ENCODE measurements at places on chromosomes 3 and 15.

GRCh38 chr3:101303089-101303731 is 17.2 kb downstream of the IMPG2 start:
- peak; percentile 48 for DNase-seq

GRCh38 chr3:15339786-15340215 is 7.4 kb upstream of the SH3BP5 start:
- DNase-seq, result no peak

DNA sequence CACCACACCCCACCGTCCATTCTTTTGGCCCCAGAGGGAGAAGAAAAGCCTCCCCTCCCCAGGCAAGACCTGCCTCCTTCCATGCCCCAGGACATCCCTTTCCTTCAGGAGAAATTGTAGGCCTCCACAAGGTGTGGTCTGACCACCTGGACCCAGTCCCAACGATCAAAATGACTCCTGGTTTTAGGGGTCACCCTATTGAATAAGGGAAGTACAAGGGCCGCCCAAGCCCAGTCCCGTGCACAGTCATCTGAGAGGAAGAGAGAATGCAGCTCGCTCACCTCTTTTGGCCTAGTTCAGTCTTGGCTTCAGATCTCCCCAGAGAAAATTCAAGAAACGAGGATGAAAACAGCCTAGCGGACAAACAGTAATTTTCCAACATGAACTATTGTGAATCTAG is 249.1 kb downstream of the UACA start:
- DNase-seq, result no peak

DNA sequence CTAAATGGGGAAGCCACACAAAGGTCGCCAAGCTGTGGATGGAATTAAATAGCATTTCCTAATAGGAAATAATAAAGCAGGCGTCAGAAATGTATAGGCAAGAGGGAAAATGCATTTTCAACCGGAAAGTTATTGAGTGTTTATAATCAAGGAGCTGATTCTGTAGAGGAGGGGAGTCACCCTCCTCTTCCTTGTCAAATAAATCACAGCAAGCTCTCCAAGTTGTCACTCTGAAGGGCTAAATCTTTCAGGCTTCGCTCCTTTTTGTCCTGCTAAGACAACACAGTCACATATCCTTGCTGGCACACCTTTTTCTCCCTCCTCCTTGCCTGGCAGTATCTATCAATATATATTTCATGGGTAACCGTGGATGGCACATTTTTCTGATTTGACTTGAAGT is 338.4 kb downstream of the SATB1 start:
- no peak for DNase-seq

DNA sequence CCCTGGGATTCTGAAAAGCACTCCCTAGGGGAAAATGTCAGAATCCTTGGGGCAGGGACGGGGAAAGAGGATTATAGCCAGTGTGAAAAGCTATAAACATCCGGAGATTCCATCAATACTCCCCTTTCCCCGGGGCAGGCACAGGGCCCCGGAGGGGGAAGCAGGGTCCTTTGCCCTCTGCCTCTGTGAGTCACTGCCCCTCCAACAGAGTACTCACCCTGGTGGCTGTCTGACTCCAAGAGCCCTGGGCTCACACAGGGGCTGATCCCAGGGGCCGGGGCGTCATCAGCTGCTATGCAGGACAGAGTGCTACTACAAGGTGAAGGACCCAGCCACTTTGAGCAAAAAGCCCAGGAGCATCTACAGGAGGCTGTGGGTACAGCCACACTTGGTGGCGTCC is 133.0 kb upstream of the PRR20G start:
- DNase-seq, result no peak

DNA sequence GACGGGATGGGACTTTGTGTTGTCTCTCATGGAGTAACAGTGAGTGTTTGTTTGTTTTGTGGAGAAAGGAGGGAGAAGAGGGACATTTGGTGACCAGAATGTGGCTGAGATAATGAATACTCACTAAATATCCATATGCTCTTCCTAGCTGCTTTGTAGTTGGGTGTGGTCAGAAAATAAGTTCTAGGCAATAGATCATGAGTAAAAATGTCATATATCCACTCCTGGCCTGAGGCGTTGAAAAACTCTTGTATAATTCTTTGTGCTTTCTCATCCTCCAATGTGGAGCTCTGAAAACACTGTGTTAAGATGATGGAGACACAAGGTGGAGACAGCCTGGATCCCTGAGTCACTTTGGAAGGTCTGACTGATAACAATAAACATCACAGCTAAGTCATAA is 28.0 kb upstream of the IL16 start:
- no peak for DNase-seq

GRCh38 chr15:35519541-35520149 is 26.3 kb downstream of the DPH6 start:
- DNase-seq, result peak; percentile 18

- DNase-seq, result no peak
Measured at GRCh38 chr15:40238532-40239403, at the start of gene PAK6. PAK6 (plus strand) TSS chr15:40239063; CDS start chr15:40264786, 25,723 bp downstream.

DNA sequence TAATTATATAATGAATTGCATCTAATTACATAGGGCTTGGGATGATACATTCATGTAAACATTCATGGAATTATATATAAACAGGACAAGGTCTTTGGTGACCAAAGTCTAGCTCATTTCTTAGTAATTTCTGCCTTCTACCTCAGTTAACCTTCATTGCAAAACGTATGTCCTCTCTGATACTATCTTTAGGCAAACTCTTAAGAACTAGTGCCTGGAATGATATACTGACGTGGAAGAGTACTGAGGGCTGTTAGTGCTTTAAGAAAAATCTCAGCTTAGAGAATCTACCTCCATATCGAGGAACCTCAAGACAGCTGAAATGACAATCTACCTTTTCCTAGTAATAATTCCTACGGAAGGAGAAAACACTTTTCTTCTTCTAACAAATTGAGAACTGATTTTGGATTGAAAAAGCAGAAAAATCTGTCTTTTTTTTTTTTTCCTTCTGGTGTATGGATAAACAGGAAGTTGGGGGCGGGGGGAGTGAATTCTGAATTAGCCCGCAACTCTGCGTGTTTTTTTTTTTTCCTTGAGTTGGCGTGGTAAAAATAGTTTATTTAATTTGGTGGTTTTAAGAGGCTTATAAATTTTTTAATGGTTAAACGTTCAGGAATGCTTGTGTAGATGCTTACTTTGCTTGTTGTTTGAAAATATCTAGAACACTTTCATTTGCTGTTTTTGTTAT is 43.2 kb downstream of the RARB start:
- no peak for DNase-seq

DNA sequence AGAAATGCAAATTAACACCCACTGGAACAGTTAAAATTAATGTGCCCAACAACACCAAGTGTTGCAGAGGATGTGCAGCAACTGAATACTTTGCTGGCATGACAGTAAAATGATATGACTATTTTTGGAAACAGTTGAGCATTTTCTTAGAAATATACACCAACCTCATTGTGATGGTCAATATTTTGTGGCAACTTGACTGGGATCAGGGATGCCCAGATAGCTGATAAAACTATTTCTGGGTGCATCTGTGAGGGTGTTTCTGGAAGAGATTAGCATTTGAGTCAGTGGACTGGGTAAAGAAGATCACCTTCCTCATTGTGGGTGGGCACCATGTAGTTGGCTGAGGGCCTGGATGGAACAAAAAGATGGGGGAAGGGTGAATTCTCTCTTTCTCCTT is 57.9 kb downstream of the RPLP1 start:
- no peak for DNase-seq

- DNase-seq, result no peak
Measured at GRCh38 chr3:143321058-143321769, 201.6 kb downstream of the CHST2 start.

DNA sequence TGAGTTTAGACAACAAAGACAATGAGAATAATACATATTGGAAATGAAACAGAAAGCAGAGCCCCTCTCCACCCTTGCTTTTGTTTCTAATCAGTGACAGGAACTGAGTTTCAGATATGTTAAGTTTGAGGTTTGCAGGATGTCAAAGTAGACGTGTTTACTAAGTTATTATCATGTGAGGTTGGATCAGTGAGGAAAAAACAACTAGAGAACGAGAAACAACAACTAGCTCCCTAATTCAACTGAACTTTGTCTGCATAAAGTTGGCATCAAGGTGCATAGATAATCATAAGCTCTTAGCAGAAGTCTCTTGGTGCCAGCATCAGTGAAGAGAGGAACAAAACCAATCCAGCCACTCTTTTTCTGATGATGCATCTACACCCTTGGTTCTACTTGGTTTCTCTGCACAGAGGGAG is 491.1 kb upstream of the NR2F2 start:
- DNase-seq, result no peak

DNA sequence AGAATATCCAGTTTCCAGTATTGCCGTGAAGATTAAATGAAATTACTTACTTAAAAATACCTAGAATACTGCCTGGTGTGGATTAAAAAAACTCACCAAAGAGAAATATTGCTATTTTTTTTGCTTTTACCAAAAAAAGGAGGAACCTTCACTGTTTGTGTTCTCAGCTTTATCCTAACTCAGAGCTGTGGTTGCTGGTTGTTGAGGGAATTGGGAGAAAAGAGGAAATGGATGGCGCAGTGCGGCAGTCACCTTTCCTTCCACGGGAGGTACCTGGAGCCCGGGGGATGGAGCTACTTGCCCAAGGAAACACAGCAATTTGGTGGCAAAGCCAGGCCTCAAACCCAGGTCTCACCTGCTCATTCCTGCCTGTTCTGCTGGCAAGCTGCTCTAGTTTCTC is 270.3 kb downstream of the RPLP1 start:
- DNase-seq, result no peak

- no peak for DNase-seq
Measured at GRCh38 chr3:123158330-123158729, 43.4 kb upstream of the SEC22A start.

GRCh38 chr3:25156626-25157025 is 271.4 kb upstream of the RARB start:
- no peak for DNase-seq

DNA sequence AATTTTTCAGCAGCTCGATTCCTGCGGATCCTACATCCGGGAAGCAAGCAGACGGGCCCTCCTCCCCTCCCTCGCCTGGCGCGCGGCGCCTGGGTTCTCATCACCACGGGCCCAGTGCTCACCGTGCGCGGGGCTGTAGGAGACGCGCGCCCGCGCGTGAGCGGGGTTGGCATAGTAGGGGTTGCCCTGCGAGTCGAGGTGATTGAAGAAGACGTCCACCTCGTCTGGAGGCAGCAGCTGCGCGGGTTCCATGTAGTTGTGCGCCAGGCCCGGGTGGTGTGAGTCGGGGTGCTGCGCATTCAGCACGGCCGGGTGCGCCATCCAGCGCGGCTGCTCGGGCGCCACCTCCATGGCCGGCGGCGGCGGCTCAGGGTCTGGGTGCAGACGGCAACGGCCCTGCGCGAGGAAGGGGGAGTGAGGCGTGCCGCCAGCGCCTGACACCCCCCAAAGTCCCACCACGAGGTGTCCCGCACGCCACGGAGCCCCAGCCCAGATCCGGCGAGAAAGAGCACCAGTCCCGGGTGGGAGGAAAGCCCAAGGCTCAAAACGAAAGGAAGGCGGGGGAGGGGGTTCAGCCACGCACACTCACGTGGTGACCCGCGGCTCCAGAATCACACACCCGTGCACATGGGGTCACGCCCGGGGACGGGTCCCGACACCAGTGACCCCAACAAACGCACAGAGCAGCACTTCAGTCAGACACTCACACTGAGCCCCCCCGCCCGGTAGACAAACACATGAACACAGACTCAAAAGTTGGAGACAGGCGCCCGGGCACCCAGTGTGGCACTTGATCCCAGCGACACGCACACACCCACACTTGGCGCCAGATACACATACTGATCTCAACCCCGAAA is 6.1 kb downstream of the GATA2 start:
- no peak for DNase-seq

DNA sequence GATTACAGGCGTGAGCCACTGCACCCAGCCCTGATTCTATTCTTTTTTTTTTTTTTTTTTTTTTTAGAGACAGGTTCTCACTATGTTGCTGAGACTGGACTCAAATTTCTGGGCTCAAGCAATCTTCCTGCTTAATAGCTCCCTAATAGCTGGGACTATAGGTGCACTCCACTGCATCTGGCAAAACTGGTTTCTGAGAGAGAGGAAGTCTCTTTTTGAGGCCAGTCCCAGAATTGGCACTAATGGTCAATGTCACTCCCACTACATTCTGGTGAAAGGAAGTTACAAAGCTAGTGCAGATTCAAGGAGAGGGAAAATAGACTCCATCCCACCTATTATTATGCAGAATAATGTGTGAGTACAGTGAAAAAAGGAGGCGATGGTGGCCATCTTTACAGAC is 5.8 kb upstream of the TGFBR2 start:
- no peak for DNase-seq

GRCh38 chr3:100083209-100083608 is 31.1 kb downstream of the FILIP1L start:
- DNase-seq, result no peak

GRCh38 chr15:63939531-63940130 is 105.9 kb upstream of the HERC1 start:
- DNase-seq, result peak; percentile 23

GRCh38 chr3:89184151-89184995 is 77.0 kb downstream of the EPHA3 start:
- no peak for DNase-seq

- DNase-seq, result no peak
Measured at GRCh38 chr3:103218793-103219192, 784.0 kb downstream of the ZPLD1 start.

DNA sequence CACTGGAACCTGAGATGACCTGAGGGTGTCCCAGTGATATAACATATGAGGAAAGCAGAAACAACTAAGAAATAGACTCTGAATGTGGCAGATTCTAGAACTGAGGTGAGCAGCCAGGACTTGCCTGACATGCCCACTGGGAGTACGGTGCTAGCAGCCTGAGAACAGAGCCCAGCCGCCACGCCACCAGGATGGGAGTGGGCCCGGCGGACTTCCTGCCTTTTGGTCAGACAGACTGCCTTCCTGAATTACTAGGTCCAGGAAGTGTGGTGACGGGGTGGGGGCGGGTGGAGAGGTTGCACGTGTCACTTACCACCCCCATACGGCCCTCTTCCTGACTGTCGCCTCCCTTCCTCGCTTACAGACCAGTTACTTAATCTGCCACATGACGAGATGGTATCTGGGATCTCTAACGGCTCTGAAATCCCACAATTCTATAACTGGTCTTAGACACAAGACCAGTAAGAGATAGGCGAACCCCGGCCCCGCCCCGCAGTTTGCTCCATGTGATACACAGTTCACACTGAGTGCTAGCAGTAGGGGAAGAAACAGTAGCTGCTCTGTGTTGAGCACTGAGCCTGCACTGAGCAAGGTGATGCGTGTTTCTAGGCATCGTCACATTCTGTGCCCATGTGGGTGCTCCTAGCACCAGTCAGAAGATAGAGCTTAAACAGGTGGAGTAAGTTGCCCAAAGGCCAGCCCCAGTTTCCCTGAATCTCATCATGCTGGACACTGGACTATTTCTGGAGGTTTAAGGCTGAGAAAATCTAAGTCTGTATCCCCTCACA is 95.7 kb downstream of the CPN2 start:
- DNase-seq, result no peak

- no peak for DNase-seq
Measured at GRCh38 chr3:188590557-188590956, 436.6 kb downstream of the LPP start.

- no peak for DNase-seq
Measured at GRCh38 chr3:177300842-177301241, 103.6 kb upstream of the TBL1XR1 start.

Data from AG04450 (cell line).